ENCODE measurements at places on chromosomes 6 and 20.

DNA sequence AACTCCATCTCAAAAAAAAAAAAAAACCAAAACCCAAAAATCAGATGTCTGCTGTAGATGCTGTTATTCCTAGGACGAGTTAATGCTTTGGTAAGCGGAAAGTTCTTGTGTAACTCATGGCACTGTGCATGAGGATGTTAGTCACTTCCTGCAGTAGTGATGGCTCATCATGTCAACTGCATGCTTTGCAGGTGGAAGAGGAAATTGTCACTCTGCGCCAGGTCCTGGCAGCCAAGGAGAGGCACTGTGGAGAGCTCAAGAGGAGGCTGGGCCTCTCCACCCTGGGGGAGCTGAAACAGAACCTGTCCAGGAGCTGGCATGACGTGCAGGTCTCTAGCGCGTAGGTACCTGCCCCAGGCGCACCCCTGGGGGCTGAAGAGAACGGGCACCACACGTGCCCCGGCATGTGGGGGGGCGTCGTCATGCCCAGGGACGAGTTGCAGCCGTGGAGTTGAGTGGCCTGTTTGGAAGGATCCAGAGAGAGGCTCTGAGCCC is 8.5 kb downstream of the TPD52L2 start:
- H3K36me3 ChIP-seq = peaks cover 22% of the 10 kb centered on the region
- H3K4me3 ChIP-seq = no peak overlapping the region
- no peaks in the 10 kb centered on the region for H3K27me3 ChIP-seq

- no peak for DNase-seq
- no peaks in the 10 kb centered on the region for H3K27me3 ChIP-seq
- no peaks in the 10 kb centered on the region for H3K4me1 ChIP-seq
- H3K4me3 ChIP-seq = no peak overlapping the region
Observed at GRCh38 chr6:39407446-39407993, 85.0 kb upstream of the KCNK16 start.

- H3K4me3 ChIP-seq = no peak overlapping the region
- no peak for DNase-seq
- H3K36me3 ChIP-seq = no peaks in the 10 kb centered on the region
Observed at GRCh38 chr6:31676322-31676903, 4.5 kb downstream of the LY6G5C start.

GRCh38 chr20:35876033-35876320 is 78.3 kb downstream of the SCAND1 start:
- DNase-seq = no peak
- H3K27me3 ChIP-seq = no peaks in the 10 kb centered on the region
- H3K4me1 ChIP-seq = peaks cover 17% of the 10 kb centered on the region
- H3K4me3 ChIP-seq = no peak overlapping the region
- peak overlapping the region; percentile 80 for H3K27ac ChIP-seq

DNA sequence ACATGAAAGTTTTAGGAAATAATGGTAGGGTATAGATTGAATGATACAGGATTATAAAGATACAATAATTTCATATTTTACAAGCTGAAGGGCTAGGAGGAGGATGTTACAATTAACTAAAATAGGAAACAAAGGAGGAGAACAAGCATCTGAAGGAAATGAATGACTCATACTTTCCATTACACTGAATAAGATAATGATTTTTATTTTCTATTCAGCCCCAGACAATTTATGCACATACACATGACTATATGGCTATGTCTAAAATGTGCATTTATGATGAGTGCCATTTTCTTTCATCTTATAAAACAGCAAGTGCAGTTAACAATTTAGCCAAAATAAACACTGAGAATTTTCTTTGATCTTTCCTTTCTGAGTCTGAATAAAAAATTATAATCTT is 994.6 kb upstream of the ADGRB3 start:
- H3K27me3 ChIP-seq = no peaks in the 10 kb centered on the region
- H3K36me3 ChIP-seq = no peaks in the 10 kb centered on the region
- no peaks in the 10 kb centered on the region for H3K4me1 ChIP-seq
- no peak for DNase-seq
- no peak overlapping the region for H3K27ac ChIP-seq
- H3K4me3 ChIP-seq = no peak overlapping the region

GRCh38 chr20:39069976-39070375 is 107.8 kb downstream of the DHX35 start:
- no peak overlapping the region for H3K27ac ChIP-seq
- H3K27me3 ChIP-seq = peaks cover 2% of the 10 kb centered on the region
- no peaks in the 10 kb centered on the region for H3K36me3 ChIP-seq
- H3K4me1 ChIP-seq = no peaks in the 10 kb centered on the region
- DNase-seq = no peak
- no peak overlapping the region for H3K4me3 ChIP-seq

DNA sequence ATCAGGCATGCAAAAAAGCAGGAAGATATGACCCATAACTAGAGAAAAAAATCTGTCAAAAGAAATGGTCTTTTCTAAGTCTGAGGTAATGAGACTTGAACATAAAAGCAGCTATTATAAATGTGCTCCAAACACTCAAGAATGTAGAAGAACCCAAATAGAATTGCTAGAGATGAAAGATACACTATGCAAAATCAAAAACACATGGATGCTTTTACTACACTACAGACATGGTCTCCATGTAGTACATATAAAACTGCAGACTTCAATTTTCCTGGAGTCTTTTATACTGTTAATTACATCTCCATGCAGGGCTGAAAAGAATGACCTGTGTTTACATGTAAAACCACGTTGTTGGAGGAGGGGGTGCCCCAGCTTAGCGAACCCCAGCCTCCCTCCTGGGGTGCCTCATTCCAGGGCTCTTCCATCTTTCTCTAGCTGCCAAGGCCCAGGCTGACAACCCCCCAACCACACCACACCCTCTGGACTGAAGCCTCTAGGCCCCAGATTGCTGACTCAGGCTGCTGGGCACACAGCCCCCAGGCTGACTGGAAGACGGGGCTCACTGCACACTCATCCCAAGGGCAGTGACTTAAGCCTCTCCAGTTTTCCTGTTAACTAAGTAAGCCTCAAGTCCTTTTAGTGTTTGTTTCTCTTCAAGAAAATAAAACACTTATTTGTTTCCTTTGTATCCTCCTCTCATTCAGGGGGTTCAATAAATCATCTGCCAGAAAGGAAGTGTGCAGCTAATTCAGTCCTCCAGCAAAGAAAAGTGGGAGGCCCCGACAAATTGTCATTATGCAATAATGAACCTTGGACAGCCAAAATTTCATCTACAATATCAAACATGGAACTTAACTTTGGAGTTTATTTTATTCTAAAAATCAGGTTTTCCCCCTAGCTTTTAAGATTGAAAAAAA is 26.0 kb upstream of the PLAGL1 start:
- no peaks in the 10 kb centered on the region for H3K27me3 ChIP-seq
- no peaks in the 10 kb centered on the region for H3K36me3 ChIP-seq
- DNase-seq = no peak
- H3K4me1 ChIP-seq = no peaks in the 10 kb centered on the region
- no peak overlapping the region for H3K4me3 ChIP-seq
- H3K27ac ChIP-seq = no peak overlapping the region

DNA sequence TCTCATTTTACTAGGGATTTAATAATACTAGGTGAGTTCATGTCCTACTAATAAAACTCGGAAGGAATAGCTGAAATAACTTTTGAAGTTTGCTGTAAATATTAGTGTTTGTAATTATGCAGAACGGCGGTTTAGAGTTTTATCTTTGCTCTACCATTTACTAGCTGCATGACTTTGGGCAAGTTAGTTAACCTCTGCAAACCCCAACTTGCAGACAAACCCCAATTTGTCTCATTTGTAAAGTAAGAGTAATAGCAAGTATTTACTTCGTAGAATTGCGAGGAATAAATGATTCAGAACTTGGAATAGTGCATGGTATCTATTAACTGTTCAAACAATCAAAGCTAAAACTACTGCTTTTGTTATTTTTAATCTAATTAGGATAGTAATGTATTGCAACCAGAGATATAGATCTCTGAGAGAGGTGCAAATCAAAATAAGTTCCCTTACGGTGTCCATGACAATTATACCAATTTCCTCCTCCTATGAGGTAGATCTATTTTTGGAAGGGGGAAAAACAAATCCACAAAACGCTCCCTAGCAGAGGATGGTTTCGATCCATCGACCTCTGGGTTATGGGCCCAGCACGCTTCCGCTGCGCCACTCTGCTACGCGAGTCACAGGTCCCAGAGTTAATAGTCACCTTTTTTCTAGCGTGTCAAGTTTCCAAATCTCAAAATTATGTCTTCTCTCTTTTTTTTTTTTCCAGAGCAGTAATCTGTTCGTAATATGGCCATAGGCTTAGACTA is 35.1 kb upstream of the BTN3A2 start:
- H3K4me1 ChIP-seq = peaks cover 6% of the 10 kb centered on the region
- peak overlapping the region; percentile 49 for H3K4me3 ChIP-seq
- peak overlapping the region; percentile 88 for H3K27ac ChIP-seq
- no peaks in the 10 kb centered on the region for H3K27me3 ChIP-seq
- DNase-seq = peak; percentile 55

DNA sequence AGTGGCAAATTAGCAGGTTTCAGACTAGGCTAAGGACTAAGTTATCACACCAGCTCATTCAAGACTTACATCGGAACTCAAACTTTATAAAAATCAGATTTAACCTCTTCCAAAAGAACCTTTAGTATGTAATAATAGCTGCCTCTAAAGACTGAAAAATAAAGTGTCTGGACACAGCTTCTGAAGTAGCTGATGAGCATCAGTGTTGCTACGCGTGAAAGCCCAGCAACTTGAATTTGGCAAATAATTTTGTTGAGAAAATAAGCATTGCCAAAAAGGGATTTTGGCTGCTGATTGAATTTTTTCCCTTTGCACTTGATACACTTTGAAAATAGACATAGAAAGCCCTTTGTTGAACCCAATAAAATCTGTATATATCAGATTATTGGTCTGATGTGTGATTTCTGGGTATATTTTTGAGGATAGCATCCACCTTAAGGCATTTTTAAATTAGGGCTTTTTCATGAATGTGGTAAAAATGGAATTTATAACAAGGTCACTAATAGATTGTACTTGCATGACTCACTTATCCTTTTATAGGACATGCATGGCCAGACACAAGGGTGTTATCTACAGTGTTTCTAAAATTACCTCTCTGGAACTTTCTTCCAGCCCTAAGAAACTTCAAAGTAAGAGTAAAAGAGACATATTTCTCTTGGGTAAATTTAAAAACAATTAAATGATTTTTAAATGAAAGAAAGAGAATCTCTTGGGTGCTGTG is 350.4 kb downstream of the TENT5A start:
- no peak overlapping the region for H3K27ac ChIP-seq
- no peaks in the 10 kb centered on the region for H3K4me1 ChIP-seq
- H3K27me3 ChIP-seq = no peaks in the 10 kb centered on the region
- H3K4me3 ChIP-seq = no peak overlapping the region

- no peak overlapping the region for H3K27ac ChIP-seq
- peaks cover 7% of the 10 kb centered on the region for H3K4me1 ChIP-seq
- peak; percentile 24 for DNase-seq
Observed at GRCh38 chr20:41509316-41510200, 108.6 kb downstream of the CHD6 start.

GRCh38 chr20:49647550-49647949 is 66.1 kb downstream of the B4GALT5 start:
- H3K36me3 ChIP-seq = peaks cover 11% of the 10 kb centered on the region
- H3K27me3 ChIP-seq = no peaks in the 10 kb centered on the region
- no peaks in the 10 kb centered on the region for H3K4me1 ChIP-seq
- peak overlapping the region; percentile 1 for H3K27ac ChIP-seq

DNA sequence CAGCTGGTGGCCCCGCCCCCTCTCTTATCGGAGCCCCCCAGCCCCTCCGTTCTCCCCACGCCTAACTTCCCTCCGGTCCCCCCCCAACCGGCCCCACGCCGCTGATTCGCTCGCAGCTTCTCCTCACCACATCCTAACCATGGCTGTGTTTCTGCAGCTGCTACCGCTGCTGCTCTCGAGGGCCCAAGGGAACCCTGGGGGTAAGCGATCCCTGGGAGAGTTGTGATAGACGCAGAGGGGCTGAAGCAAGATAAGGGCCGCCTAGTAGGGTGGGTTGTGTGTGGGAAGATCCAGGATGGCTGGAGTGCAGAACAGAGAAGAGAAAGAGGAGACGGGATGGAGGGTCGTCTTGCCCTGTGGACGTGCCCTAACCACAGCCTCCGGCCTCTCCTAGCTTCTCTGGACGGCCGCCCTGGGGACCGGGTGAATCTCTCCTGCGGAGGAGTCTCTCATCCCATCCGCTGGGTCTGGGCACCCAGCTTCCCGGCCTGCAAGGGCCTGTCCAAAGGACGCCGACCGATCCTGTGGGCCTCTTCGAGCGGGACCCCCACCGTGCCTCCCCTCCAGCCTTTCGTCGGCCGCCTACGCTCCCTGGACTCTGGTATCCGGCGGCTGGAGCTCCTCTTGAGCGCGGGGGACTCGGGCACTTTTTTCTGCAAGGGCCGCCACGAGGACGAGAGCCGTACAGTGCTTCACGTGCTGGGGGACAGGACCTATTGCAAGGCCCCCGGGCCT is at the start of gene MPIG6B:
TSS of gene MPIG6B (plus strand) at position 129 of the 735 bp plus-strand sequence. CDS start at position 140, 11 bp downstream.
- no peak within 1 kb of the TSS for H3K27ac ChIP-seq
- H3K4me1 ChIP-seq = peaks cover 27% of the 10 kb centered on the region
- H3K27me3 ChIP-seq = no peaks in the 10 kb centered on the region

- H3K4me3 ChIP-seq = no peak overlapping the region
- no peaks in the 10 kb centered on the region for H3K27me3 ChIP-seq
- H3K27ac ChIP-seq = peak overlapping the region; percentile 88
- peaks cover 74% of the 10 kb centered on the region for H3K4me1 ChIP-seq
- peak; percentile 37 for DNase-seq
- H3K36me3 ChIP-seq = no peaks in the 10 kb centered on the region
Observed at GRCh38 chr6:16168858-16169257, 40.0 kb downstream of the MYLIP start.

- H3K4me3 ChIP-seq = no peak overlapping the region
- no peaks in the 10 kb centered on the region for H3K27me3 ChIP-seq
- H3K4me1 ChIP-seq = no peaks in the 10 kb centered on the region
- no peak overlapping the region for H3K27ac ChIP-seq
- H3K36me3 ChIP-seq = no peaks in the 10 kb centered on the region
- no peak for DNase-seq
Observed at GRCh38 chr6:121533321-121533841, 97.9 kb downstream of the GJA1 start.

DNA sequence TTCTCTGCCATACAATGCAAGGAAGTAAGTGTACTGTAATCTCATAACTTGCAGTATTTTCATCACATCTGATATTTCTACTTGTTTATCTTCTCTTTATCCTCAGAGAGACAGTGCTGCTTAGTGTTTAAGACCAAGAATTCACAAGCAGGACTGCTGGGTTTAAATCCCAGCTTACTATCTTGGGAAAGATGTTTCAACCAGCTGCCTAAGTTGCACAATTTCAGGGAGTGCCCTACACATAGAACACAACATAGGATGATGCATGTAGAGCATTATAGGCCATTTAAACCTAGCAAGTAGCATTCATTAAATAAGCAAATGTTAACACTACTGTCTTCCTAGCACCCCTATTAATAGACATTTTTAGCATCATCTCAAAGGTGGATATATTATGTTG is 205.2 kb upstream of the CEP162 start:
- H3K27me3 ChIP-seq = no peaks in the 10 kb centered on the region
- no peaks in the 10 kb centered on the region for H3K36me3 ChIP-seq
- no peaks in the 10 kb centered on the region for H3K4me1 ChIP-seq
- no peak overlapping the region for H3K27ac ChIP-seq
